ENCODE measurements at places on chromosomes 16 and 17. TPM values are rescaled to one million over a fixed set of nuclear protein-coding genes. Genes with fewer than 3 reads are reported as not detected.

Gene BAIAP3
- polyA plus RNA-seq = 0.22 TPM

Gene SYNGR3
- 1.8 TPM for polyA plus RNA-seq

Gene DVL2
- 8.6 TPM for polyA plus RNA-seq

Gene MT1M
- polyA plus RNA-seq = 8.5 TPM

Gene CACNG1
- polyA plus RNA-seq = not detected

Gene TCAP
- 0.05 TPM for polyA plus RNA-seq

Gene LGALS9B
- not detected for polyA plus RNA-seq

GRCh38 chr17:2179615-2180295 lies 123.8 kb downstream of the SMG6 start:
- peak; percentile 96 for DNase-seq

- no peak for DNase-seq
These were observed 279.5 kb downstream of the SEC14L1 start for GRCh38 chr17:77420095-77420803.

DNA sequence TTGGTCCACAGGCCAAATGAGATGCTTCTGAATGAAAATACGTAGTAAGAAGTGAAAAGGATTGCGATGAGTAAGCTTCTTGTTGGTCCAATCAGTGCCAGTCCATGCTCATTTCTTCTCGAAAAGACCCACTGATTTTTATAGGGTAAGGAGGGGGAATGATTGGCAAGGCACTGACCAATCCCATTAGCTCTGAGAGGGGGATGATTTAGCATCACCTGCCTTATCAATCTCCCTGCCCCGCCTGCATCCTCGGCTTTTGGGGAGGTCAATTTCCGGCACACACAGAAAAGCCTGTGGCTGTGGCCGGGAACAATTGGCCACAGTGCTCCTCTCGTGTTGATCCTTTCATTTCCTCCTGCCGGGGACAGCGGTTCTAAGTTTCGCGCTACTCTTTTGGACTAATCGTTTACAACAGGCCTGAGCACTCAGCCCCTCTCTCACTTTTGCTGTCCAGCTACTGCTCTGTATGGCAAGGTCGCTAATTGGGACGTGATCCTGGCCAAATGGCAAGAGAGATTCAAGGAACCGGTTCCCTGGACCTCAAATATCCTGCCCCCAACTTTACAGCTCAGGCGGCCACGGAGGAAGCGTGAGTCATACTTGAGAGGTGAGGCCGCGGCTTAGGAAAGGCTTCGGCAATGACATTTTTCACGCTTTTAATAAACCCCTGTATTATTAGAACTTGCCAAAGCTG lies 43.1 kb downstream of the TBX4 start:
- peak; percentile 38 for DNase-seq

DNA sequence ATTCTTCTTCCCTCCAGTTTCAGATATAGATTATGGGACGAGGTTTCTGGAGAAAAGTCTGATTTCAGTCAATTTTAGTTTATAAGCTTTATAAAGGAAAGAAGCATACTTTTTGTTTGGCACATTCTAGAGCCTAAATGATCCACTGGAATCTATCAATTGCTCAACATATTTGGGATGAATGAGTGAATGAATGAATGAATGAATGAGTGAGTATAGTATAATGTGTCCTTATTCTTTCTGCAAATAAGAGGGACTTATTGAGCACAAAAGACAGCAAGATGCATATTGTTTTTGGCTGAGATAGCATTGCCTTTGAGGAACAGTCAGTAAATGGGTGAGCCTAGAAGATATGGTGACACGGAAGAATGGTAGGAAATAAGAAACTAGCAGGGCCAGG lies 245.4 kb downstream of the SHISA9 start:
- no peak for DNase-seq

DNA sequence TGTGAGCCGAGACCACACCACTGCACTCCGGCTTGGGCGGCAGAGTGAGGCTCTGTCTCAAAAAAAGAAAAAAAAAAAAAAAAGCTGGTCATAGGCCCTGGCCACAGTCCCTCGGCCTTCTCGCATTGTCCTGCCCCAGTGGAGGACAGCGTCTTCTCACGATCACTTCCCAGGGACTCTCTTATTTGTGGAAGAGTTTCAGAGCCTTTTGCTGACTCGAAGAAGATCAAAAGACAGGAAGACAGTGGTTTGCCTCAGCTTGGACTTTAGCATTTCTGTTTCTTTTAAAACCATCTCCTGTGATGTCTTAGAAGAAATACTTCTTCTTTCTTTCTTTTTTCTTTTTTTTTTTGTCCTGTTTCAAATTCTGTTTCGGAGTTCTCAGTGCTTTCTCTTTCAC lies 210.0 kb downstream of the FTO start:
- no peak for DNase-seq

DNA sequence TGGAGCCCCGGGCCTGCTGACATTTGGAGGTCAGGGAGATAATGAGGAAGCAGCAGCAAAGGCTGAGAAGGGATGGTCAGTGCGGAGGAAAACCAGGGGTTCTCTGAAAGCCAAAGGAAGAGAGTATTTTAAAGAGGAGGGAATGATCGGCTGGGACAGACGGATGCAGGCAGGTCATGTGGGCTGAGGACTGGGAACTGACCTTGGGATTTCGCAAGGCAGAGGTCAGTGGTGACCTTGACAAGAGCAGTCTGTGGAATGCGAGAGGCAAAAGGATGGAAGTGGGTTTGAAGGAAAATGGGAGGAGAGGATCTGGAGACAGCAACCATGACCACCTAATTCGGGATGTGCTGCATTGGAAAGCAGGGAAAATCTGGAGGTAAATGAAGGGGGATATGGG lies 10.2 kb downstream of the EFTUD2 start:
- DNase-seq = no peak

GRCh38 chr17:34527908-34528470 lies 51.4 kb upstream of the TMEM132E start:
- no peak for DNase-seq

DNA sequence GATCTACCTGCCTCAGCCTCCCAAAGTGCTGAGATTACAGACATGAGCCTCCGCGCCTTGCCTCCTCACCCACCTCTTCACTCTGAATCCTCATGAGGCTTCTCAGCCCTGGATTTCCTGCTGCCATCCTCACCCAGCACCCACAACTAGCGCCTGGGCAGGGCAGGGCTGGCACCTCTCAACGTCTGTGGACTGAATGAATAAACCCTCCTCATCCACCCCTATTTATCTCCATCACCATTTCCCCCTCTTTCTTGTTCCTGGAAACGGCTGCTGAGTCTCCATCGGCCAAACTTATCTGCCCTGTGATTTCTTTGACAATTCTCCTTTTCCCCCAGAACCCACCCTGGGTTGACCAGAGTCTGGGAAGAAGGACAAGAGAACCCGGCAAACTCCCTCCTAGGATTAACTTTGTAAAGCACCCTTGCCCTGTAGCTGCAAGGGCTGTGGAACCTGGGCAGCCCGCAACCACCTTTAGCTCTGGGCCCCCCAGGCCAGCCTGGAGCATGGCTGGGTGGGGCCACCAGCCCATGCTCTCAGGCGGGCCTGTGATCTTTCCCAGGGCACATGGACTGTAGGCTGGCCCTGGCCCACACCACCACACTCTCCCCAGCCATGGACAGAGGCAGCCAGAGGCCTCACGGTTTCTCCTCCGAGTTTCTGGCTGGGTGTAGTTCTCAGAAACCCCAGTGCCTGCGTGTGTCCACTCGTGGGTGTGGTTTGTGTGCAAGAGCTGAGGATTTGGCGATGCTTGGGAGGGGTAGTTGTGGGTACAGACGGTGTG lies 2.4 kb downstream of the SPN start:
- DNase-seq = no peak

DNA sequence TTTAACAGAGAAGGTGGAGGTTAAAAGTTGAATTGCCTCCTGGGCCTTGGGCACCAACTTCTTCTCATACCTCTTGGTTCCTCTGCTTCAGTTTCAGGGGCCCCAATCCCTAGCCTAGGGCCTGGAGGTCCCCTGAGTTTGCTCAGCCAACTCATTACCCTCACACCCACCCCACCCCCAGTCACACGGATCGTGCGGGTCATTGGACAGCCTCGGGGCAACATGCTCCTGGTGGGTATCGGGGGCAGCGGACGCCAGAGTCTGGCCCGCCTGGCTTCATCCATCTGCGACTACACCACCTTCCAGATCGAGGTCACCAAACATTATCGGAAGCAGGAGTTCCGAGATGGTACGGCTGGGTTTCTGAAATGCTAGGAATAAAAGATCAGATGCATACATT lies 36.0 kb upstream of the KDM6B start:
- DNase-seq = no peak

GRCh38 chr17:57778306-57778705 lies 33.2 kb upstream of the CCDC182 start:
- DNase-seq = no peak

DNA sequence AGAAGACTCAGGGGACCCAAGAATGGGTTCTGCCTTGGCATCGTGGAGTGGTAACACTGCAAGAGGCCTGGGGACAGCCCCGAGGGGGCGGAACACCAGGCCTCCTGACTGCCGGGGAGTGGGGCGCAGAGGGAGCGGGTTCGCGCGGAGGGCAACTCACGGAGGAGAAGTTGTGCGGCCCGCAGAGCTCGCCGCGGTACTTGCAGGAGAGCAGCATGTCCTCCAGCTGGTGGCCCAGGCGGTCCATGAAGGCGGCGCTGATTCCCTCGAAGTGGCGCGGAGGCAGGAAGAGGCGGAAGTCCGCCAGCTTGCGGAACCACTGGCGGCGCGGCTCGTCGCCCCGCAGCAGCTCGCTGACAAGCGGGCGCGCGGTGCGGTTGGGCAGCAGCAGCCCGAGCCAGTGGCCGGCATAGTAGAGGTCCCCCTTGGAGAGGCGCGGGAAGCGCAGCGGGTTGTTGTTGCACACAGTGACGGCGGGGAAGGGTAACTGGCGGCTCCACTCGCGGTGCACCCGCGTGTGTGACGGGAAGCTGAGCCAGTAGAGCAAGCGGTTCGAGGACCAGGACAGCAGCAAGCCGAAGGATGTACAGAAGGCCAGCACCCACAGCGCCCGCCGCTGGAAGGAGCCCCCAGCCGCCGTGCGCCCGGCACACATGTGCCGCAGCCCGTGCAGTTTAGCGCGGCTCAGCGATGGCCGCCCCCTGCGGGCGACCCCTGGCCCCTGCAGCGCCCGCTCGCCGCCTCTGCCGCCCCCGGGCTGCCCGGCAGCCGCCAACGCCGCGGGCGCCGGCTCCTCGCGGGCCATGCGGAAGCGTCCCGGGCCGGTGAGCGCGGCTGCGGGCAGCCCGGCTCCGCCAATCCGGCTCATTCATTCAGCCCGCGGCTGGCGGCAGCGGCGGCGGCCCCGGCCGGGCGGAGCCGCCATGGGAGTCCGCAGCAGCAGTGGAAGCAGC lies 1.6 kb downstream of the ASIC2 start:
- DNase-seq = peak; percentile 45

DNA sequence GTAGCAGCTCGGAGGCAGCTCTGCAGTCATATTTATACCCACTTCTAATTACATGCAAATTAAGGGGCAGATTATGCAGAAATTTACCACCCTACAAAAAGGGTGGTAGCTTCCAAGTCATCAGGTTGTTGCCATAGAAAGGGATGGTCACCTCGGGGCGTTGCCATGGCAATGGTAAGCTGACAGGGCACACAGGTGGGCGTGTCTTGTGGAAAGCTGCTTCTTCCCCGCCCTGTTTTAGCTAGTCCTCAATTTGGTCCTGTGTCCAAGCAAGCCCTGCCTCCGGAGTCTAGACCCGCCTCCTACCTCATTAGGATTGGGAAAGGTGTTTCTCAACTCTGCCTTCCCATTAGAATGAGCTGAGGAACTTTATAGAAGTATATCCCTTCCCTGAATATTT lies 98.7 kb downstream of the HS3ST2 start:
- DNase-seq = no peak

GRCh38 chr17:1639549-1640180 lies 5.9 kb downstream of the SCARF1 start:
- DNase-seq = no peak

DNA sequence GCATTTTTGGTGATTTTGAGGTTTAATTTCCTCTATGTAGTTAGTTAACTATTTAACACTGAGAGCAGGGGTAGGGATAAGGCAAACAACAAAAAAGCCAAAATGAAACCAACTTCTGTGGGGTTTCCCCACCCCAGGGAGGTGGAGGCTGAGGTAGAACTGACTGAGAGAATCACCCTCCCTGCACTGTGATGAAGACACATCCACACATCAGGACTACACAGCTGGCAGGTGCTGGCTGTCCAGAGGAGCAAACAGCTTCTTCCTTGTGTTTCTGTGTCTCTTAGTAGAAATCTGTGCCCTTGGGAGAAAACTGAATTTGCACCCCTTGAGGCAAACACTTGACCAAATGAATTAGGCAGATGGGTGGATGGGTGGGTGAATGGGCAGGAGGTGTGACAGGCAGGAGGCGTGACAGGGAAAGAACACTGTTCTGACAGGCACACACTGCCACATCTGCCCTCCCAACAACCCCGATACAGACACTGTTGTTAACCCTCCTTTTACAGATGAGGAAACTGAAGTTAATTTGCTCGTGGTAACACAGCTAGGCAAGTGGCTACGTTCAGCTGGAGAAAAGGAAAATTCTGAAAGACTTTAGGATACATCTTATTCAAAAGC lies 62.9 kb upstream of the AMZ2 start:
- no peak for DNase-seq

DNA sequence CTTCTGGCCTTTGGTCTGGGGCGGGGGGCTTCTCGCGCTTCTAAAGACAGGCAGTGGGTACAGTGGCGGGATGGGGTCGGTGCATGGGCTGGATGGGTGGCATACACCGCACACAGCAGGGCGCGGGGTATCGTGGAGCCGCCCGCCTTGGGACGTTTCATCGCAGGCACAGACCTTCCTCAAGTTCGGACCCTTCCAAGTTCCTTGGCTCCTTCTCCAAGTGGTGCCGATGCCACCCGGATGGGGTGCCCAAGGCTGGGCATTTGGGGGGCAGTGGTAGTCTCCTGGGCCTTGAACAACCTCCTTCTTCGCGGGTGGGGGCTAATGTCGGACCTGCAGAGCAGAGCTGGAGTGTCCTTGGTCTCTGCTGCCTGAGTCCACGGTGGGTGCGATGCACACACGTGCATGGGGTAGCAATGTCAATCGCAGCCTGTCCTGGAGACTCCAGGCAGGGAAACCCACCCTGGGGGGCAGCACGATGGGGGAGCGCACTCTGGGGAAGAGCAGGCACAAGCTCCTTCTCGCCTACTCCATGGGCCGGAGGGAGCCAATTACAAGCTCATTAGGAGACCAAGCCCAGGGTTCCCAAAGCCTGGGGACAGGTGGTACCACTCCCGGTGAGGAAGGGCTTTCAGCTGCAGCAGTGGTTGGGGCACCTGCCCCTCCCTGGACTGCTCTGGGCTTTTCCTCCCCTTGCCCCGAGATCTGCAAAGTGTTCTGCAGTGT lies 686 bp upstream of the MTSS2 start:
- no peak for DNase-seq

DNA sequence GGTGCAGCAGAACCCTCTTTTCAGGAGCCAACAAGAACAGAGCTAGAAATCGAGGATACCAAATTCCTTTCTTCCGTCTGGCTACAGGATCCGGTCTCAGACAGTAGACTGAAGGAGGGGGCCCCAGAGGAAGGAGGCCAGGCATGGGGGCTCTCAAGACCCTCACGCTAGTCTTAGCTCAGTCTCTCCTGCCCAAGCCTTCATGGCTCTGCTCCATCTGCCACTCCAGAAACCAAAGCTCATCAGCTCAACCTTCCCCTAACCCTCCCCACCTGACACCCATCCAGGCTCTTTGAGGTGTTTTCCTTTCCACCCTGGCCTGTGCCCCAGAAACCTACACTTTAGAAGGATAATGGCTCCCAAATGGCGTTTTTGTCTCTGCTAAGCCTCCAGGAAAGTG lies 6.2 kb upstream of the TMEM92 start:
- no peak for DNase-seq

Measured in fibroblast of lung (primary cell).